ENCODE measurements at places on chromosomes 7 and 10.
A peak's percentile ranks its signal among the peaks of the same experiment; 100 is the strongest.

DNA sequence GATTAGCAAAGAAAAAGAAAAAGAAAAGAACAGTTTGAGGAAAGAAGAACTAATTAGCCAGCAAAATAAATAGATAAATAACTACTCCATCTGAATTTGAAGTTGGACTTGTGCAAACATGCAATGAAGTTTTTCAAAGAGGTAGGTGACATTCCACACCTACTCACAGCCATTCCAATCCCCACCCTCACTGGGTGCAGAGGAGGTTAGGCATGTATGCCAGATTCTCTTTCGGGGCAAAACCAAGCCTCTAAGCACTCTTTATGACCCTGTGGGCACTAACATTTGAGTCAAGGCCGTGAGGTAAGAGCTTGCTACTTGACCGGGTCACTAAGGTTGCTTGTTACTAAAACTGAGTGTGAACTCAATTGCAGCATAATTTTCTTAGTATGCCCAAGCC is 108.4 kb upstream of the SEMA3A start:
- H3K4me1 ChIP-seq: no peaks in the 10 kb centered on the region
- no peaks in the 10 kb centered on the region for H3K36me3 ChIP-seq
- H3K4me3 ChIP-seq: no peak overlapping the region
- no peaks in the 10 kb centered on the region for H3K27me3 ChIP-seq
- DNase-seq: no peak

DNA sequence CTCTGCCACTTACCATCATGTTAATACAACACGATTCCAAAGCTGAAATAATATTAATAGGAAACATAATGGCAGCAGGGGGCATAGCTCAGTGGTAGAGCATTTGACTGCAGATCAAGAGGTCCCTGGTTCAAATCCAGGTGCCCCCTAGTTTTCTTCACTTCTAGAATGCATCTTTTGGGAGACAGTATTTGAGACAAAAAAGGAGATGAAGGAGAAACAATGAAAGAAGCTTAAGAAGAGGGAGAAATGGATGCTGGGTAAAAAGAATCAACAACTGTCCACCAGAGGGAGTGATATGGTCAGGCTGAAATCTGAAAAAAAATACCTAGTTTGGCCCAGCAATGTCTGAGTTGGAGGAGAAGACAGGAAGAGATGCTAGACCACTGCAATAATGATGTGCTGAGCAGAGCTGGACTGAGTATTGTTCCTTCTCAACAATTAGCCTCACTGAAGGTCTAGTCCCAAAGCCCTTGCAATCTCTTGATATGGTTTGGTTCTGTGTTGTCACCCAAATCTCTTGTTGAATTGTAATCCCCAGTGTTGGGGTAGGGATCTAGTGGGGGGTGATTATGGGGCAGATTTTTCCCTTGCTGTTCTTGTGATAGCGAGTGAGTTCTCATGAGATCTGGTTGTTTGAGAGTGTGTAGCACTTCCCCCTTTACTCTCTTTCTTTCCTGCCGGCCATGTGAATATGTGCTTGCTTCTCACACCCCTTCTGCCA is 48.3 kb downstream of the ZNF783 start:
- no peaks in the 10 kb centered on the region for H3K27me3 ChIP-seq
- H3K4me1 ChIP-seq: no peaks in the 10 kb centered on the region
- no peak overlapping the region for H3K4me3 ChIP-seq
- H3K36me3 ChIP-seq: no peaks in the 10 kb centered on the region

GRCh38 chr10:20975236-20975635 is 78.1 kb upstream of the NEBL start:
- H3K27ac ChIP-seq: no peak overlapping the region
- no peak overlapping the region for H3K4me3 ChIP-seq
- DNase-seq: no peak
- H3K4me1 ChIP-seq: peaks cover 4% of the 10 kb centered on the region
- no peaks in the 10 kb centered on the region for H3K27me3 ChIP-seq

DNA sequence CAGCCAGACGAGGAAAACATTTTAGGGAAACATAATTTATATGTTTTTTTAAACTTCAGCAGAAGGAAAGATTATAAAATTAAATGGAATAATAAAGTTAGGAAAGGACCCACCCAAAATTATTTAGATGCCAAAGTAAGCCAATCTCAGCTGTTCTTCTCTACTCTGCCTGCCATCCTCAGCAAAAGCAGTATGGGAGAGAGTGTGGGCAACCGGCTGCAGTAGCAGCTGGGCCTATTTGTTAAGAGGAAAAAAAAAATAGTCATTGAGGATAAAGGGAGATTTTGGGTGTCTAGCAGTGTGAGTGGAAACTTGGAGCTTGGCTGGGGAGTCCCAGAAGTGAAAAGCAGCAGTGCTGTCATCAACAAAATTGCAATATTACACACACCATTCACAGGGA is 15.4 kb downstream of the SEMA3E start:
- no peak overlapping the region for H3K4me3 ChIP-seq
- no peaks in the 10 kb centered on the region for H3K36me3 ChIP-seq
- H3K27me3 ChIP-seq: no peaks in the 10 kb centered on the region
- no peak for DNase-seq
- no peak overlapping the region for H3K27ac ChIP-seq
- H3K4me1 ChIP-seq: no peaks in the 10 kb centered on the region

- H3K27me3 ChIP-seq: peaks cover 4% of the 10 kb centered on the region
- peak; percentile 47 for DNase-seq
- no peak overlapping the region for H3K4me3 ChIP-seq
- peak overlapping the region; percentile 35 for H3K27ac ChIP-seq
Observed at GRCh38 chr7:21616796-21617436, 74.1 kb downstream of the DNAH11 start.

GRCh38 chr10:10897400-10897799 is 120.3 kb upstream of the CELF2 start:
- H3K4me3 ChIP-seq: no peak overlapping the region
- peak; percentile 81 for DNase-seq
- H3K27ac ChIP-seq: peak overlapping the region; percentile 28
- H3K27me3 ChIP-seq: no peaks in the 10 kb centered on the region

DNA sequence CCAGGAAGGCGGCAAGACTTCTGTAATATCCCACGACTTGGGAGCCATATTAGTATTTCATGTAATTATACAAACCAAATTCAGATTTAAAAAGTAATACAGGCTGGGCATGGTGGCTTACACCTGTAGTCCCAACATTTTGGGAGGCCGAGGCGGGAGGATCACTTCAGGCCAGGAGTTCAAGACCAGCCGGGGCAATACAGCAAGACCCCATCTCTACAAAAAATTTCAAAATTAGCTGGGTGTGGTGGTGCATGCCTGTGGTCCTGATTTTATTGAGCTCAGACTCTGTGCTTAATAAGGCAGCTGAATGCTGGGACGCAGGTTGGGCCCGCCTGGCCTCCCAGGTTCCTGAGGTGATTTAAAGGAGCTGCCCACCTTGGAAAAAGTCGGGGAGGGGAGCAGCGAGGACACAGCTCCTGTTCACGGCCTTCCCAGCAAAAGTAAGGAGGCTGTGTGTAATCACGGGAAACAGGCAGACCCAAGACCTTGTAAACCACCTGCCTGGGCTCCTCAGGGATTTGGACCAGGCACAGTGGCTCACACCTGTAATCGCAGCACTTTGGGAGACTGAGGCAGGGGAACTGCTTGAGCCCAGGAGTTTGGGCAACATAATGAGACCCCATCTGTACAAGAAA is 93.0 kb upstream of the DNAAF5 start:
- H3K27ac ChIP-seq: no peak overlapping the region
- H3K4me1 ChIP-seq: no peaks in the 10 kb centered on the region
- no peak overlapping the region for H3K4me3 ChIP-seq
- no peaks in the 10 kb centered on the region for H3K27me3 ChIP-seq

DNA sequence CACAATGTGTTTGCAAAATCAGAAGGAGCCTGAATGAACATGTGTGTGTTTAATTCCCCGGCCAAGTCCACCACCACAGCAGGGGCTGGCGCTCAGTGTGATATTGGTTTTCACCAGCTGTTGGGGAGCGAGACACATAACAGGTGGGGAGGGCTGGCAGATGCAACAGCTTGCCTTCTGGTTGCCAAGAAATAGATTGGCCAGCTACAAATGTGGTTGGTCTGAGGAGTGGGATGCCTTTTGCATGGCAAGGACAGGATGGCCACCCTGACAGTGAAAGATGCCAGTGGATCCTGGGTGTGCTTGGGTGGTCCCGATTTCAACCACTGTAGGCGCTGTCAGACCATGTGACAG is 292.5 kb upstream of the FZD8 start:
- no peak overlapping the region for H3K4me3 ChIP-seq
- no peaks in the 10 kb centered on the region for H3K36me3 ChIP-seq
- no peak for DNase-seq

DNA sequence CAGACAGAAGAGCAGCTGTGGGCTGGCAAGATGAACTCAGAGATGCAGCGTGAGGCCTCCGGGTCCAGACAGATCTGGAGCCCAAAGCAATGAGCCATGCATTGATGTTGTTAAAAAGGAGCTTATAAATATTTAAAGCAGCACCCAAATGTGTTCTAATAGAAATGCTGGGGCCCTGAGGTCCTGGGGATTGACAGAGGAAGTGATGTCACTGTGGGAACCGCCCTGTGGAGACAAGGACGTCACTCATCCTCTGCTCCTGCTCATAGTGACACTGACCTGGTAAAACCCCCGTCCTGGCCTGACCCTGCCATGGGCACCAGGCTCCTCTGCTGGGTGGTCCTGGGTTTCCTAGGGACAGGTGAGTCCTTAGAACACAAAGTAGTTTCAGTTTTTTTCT is 197.0 kb upstream of the PRSS58 start:
- H3K27me3 ChIP-seq: no peaks in the 10 kb centered on the region
- peaks cover 4% of the 10 kb centered on the region for H3K4me1 ChIP-seq
- H3K4me3 ChIP-seq: no peak overlapping the region
- no peaks in the 10 kb centered on the region for H3K36me3 ChIP-seq
- DNase-seq: no peak

DNA sequence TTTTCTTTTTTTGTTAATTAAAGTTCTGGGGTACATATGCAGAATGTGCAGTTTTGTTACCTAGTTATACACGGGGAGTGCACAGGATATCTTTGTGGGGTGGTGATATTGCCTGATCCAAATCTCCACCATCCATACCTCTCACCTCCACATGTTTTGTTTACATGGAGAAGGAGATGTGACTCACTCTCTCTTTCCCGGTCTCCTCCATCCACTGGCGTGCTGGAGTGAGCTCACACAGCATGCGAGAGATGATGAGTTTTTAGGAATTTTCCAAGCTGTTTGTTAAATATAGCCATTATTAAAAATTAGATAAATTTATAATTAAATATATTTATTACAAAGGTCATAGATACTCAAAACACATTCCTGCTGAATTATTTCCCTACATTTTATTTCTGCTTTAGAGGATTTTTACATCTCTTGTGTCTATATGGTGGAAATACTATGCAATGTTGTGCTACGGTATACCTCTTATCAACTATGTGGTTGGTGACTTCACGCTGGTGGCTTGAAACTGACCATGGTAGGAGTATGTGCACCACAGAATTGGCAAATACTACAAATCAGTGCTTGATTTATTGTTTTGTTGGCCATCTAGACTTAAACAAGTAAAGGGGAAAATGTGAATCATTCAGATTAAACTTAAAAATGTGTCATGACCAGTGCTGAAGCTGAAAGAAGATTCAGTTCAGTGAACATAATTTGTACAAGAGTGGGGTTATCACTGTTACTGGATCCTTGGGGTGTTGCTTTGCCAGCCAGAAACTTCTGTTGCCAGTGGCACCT is 107.9 kb upstream of the FAM180A start:
- no peaks in the 10 kb centered on the region for H3K36me3 ChIP-seq
- no peak overlapping the region for H3K4me3 ChIP-seq
- DNase-seq: peak; percentile 87
- no peaks in the 10 kb centered on the region for H3K27me3 ChIP-seq
- H3K4me1 ChIP-seq: peaks cover 25% of the 10 kb centered on the region

DNA sequence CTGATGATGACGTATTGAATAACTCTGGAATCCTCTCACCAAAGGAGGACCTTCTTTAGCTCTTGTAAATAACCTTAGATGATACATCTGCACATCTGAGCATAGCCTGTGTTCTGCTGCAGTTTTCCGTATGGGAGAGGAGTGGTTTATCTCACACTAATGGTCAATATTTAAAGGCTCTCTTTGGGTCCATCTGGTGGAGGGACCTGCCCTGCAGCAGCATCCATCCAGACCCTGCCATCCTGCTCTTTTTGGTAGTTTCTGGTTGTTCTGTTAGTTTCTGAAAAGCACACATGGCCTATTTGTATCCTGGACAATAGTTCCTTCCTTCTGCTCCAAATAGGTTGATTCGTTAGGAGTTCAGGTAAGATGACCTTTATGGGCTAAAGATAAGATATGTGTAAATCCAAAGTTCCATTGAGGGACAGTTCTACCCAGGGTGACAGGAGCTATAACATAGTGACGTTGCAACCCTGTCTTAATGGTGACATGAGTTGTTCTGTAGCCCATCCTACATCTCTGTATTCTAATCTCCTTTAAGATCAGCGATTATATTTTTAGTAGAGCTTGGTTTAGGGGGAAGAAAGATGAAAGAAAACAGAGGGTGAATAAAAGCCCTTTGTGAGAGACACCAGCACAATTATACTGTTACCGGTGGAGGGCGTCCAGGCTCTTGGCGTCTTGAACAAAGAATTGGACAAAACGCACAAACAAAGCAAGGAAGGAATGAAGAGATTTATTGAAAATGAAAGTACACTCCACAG is 60.0 kb upstream of the KLF14 start:
- H3K4me1 ChIP-seq: no peaks in the 10 kb centered on the region
- peak overlapping the region; percentile 79 for H3K27ac ChIP-seq
- peak; percentile 66 for DNase-seq

DNA sequence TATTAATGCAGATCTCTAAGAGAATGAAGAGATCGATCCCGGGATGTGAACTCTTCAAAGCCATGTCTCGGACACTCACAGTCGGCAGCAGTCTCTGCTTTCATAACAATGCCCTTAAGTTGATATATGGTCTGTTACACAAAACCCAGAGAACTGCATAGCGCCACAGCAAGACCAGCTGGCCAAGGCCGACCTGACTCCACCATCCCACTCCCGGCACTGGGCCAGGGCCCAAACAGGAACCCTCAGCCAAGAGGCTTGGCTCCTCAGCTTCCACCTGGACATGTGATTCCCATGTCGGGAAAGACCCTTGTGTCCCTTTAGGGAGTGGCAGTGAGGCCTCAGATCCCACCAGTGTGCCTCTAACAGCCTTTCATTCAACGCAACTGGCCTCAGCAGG is 106.6 kb upstream of the RNF32 start:
- no peak overlapping the region for H3K4me3 ChIP-seq
- DNase-seq: no peak
- H3K27me3 ChIP-seq: no peaks in the 10 kb centered on the region
- no peak overlapping the region for H3K27ac ChIP-seq

- no peaks in the 10 kb centered on the region for H3K4me1 ChIP-seq
- H3K27me3 ChIP-seq: no peaks in the 10 kb centered on the region
- no peak overlapping the region for H3K4me3 ChIP-seq
- no peaks in the 10 kb centered on the region for H3K36me3 ChIP-seq
Observed at GRCh38 chr7:158428131-158428836, 159.3 kb downstream of the PTPRN2 start.

DNA sequence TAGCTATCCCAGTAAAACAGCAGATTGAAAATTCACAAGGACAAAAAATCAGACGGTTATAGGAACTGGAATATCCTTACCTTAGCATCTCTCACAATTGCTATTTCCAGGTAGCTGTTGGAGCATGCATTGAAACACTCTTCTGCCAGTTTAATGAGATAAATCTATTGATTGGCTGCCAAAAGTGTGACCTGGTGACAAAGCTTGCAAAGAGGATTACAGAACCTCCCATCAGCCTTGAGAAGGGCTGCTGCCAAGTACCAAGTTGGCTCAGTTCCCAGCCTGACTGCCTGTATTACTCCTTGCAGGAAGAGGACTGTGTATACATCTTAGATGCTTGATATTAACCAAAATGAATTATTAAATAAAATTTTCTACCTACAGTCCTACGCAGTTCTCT is 5.1 kb downstream of the PRLHR start:
- DNase-seq: peak; percentile 13
- no peak overlapping the region for H3K27ac ChIP-seq
- H3K36me3 ChIP-seq: no peaks in the 10 kb centered on the region
- no peaks in the 10 kb centered on the region for H3K4me1 ChIP-seq
- H3K27me3 ChIP-seq: peaks cover 36% of the 10 kb centered on the region
